ENCODE measurements at places on chromosomes 13 and 19.
A peak's percentile ranks its signal among the peaks of the same experiment; 100 is the strongest.

GRCh38 chr13:75907044-75907443 lies 270.9 kb downstream of the LMO7 start:
- no peak for DNase-seq

DNA sequence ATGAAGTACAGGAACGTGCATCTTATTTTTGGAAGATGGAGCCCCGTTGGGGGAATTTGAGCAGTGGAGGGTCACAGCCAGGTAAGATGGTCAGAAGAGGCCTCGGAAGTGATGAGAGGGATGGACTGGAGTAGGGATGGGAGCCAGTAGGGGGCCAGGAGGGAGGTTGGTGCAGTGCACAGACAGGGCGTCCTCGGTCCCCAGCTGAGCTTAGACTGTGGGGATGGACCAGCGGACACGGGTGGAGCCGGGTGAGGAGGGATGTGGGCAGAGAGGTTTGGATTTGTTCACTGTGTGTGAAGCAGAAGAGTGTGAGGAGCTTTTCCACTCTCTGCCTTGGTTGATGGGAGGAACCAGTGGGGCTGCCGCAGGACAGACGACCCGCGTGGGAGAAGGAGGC lies 10.6 kb downstream of the RPS9 start:
- no peak for DNase-seq

- DNase-seq, result peak; percentile 59
Observed at GRCh38 chr19:38263689-38264485, 486 bp upstream of the SPINT2 start.

DNA sequence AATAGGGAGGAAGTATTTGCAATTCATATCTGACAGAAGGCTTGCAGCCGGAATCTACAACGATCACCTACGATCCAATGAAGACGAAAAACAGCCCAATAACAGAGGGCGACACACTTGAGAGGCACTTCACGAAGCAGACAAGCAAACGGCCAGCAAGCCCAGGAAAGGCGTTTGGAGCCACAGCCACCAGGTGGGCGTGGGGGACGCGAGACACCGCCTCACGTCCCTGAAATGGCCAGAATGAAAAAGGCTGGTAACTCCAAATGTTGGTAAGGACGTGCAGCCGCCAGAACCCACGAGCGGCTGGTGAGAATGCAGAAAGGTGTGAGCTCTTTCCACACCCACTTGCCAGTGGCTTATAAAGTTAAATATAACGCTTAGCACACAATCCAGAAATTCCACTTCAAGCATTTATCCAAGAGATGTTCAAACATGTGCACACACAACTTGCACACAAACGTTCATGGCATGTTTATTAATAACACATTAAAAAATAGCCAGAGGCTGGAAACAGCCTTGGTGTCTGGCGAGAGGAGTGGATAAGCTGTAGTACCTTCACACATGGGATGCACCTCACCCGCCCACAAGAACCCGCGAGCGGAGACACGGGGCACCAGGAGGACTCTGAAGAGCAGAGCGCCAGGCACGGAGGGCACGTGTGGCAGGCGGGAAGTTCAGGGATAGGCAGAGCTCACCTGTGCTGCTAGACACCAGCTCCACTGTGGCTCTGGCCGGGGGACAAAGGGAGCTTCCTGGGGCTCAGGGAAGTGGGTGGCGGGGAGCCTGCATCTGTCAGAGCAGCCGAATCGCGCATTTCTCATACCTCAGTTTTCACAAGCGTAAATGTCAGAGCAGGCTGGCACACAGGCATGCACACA lies 89.3 kb downstream of the SPACA7 start:
- DNase-seq, result no peak

Measured in stimulated activated naive CD4-positive, alpha-beta T cell treated with Interleukin-2 at 50 U/mL for 16 hours (primary cell).